ENCODE measurements at places on chromosomes 6 and 20.

DNA sequence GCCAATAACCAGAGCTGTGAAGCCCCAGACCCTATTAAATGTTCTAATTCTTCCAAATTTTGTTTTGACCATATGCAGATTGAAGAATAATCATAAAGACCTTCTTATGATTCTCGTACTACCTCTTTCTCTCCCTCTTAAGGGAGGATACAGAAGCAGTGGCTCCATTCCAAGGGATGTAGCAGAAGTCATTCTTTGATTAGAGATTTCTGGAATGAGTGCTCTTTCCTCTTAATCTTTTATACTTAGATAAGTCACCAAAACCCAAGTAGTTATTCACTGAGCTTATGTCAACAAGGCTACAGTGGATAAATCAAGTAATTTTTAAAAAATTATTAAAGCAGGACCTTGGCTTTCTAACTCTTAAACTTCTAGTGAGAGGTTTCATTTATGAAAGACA is 266.0 kb upstream of the STXBP5 start:
- no peak for DNase-seq

GRCh38 chr6:118996289-118996820 is 61.4 kb upstream of the MCM9 start:
- DNase-seq = no peak

GRCh38 chr20:6769903-6770785 is 2.7 kb downstream of the BMP2 start:
- DNase-seq = no peak

- DNase-seq = no peak
These were observed 246.2 kb downstream of the HACE1 start for GRCh38 chr6:104613416-104614001.

DNA sequence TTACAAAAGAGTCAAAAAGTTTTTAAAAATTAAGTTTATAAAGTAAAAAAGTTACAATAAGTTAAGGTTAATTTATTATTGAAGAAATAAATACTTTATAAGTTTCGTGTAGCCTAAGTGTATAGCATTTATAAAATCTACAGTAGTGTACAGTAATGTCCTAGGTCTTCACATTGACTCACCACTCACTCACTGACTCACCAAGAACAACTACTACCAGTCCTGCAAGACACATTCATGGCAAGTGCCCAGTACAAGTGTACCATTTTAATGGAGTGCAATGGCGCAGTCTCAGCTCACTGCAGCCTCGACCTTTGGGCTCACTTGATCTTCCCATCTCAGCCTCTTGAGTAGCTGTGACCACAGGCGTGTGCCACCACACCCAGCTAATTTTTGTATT is 128.2 kb downstream of the GPX5 start:
- DNase-seq = no peak

DNA sequence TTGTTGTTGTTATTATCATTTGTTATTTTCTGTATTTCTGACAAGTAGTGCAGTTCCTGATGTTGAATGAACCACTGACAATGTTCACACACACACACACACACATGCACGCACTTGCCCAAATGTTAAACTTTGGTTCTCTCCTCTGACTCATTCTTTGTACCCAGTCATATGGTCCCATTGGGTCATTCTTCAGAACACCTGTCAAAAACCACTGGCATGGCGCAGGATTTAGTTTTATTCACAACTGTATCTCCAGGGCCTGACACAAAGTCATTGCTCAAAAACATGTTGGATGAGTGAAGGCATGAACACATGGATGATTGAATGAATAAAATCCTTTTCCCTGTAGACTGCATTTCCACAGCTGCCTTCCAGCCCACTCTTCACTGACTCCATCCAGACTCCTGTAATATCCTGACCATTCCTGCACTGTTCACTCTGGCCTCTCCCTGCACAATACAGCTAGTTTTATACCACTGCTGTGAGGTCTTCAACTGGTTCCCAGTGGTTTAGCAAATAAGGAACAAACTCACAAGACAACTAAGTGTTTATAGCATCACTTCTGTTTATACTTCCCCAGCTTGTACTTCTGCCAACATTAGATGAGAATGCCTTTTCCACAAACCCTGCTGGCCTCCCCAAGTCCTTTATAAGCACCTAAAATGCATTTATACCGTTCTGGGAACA is 6.9 kb upstream of the CST11 start:
- DNase-seq = no peak

DNA sequence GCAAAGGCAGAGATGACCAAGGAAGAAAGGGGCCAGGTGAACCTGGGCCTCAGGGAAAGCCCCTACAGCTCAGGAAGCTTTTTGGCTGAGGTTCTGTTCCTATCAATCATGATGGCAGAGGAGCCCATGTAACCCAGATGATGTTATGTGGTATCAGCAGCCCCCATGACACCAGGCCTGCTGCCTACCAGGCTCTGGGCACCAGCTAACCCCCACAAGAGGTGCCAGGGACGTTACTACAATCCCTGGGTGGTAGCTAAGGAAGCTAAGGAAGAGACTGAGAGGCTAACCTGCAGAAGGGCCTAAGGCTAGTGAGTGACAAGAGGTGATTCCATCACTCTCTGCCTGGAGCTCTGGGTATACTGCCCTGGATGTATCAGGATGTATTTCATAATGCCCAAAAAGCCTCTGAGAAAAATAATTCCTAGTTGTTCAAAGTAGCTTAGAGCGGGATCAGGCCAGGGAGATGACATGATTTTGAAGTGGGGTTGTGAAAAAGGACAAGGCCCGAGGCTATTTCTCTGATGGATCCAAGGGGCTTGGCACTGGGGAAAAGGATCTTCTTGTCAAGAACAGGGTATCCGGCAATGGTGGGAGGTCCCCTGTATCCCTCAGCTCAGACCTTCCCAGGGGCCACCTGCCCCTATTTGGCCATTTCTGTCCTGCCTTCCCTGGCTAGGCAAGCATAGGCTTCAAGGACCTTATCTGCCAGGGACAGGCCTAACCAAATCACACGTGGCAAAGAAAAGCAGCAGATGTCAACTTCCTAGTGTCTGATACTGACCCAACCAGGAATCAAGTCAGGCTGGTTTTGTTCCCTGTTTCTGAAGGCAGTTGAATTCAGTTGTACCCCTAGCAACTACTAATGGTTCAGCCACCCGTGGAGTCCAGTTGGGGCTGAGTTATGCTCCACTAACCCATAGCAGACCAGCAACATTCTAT is 41.3 kb downstream of the PANK2 start:
- no peak for DNase-seq
